Stimulated activated CD4-positive, alpha-beta T cell treated with anti-CD3 and anti-CD28 coated beads, TNF-alpha, amount 100 ng/mL, for 1 hour (primary cell): ENCODE measurements at places on chromosomes 4 and X.

DNA sequence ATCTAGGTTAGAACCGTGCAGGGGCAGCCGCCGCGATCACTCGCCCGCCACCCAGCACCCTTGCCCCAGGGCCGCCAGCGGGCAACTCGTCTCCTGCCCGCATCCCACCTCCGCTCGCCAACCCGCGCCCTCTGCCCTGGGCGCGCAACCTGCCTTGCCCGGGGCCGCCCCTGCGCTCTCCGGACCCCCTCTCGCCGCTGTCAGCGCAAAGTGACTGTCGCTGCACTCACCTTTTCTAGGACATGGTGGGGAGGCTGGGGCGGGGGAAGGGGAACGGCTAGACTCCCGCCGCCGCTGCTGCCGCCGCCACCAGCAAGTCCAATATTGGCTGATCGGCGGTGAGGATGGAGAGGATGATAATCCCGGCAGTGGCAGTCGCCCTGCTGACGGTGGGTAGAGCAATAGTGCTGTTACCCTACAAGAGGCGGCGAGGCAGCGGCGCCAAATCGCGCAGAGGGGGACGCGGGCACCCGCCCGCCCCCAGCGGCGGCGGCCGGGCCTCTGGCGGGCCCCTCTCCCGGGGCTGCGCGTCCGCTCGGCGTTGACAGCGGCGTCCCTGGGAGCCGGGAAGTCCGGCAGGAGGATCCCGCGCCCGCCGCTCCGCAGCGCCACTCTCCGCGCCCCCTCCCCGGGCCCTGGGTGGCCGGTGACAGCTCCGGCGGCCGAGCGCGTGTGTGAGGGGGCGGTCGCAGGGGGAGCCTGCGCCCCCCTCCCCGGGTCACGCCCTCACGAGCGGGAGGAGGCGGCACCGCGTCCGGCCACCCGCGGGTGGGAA, 2.3 kb upstream of the NR3C2 start:
- DNase-seq, result peak; percentile 15

DNA sequence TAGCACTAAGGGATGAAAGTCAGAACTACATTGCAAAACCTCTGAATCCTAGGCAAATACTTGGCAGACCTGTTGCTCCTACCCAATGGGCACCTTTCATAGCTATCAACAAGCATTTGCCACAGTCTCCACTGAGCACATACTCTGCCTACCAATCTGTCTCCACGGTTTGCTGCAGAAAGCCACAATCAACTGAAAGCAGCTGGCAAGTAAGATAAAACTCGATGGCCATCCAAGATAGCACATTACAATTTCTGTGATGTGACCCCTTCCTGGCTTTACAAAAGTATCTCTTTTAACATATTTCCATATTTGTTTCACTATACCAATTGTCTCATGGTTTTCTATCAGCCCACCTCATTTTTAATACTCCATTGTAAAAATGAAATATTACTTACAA, 1060.5 kb upstream of the INTU start:
- DNase-seq, result no peak

DNA sequence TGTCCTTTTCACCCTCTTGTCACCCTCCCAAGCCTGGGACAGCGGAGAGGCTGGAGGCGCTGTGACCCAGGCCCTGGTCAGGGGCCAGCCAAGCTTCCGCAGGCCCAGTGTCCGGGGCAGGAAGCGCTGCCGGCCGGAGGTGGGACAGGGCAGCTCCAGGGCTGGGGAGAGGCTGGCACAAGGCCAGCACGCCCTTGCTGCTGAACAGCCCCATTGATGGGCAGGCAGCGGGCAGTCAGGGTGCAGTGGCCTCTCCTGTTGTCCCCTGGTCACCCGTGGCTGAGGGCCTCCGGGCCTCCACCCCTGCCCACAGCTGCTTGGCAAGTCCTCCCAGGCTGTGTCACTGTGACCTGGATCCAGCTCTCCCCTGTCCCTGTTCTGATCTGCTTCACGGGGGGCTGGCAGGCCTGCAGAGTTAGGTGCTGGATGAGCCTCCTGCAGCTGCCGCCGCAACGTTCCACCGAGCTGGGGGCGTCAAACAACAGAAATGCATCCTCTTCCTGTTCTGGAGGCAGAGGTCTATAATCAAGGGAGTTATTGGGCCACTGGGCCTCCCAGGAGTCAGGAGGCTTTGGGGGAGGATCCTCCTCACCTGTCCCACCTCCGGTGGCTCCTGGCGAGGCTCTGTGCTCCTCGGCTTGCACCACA, 107.9 kb downstream of the PSAPL1 start:
- no peak for DNase-seq

DNA sequence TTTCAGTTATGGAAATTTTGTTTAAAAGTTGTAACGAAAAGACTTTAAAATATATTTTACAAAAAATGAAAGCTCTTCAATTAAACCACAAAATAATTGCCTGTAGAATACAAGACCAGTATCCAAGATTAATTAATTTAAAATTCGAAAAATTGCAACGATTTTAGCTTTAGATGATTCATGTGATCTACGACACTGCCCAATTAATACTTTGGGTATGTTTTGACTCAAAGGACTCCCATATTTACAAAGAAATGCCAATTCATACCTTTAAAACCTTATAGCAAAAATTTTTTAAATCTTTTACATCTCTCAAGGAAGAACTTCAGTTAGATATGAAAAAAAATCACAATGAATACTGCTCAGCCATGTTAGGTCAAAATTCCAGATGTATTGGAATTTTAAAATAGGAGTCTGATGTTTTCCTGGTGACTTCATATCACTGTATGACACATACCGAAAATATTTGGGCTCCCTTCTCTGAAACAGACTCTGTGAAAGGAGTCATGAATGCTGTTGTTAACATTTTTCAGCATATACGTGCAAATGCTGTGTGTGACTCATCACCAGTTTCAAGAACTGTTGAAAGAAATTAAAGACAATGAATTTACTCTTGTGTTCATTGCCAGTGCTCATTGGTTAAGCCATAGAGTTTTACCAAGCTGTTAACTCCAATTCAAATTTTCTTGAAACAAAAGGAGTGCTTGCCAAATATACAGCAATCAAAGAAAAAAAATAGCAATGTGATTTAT, 13.8 kb upstream of the SMS start:
- no peak for DNase-seq

- no peak for DNase-seq
These were observed 51.4 kb upstream of the SOD3 start for GRCh38 chr4:24743927-24744326.

GRCh38 chr4:138439143-138439581, 197.0 kb upstream of the SLC7A11 start:
- DNase-seq, result no peak

GRCh38 chrX:39910651-39911050, 187.1 kb downstream of the BCOR start:
- DNase-seq, result no peak

DNA sequence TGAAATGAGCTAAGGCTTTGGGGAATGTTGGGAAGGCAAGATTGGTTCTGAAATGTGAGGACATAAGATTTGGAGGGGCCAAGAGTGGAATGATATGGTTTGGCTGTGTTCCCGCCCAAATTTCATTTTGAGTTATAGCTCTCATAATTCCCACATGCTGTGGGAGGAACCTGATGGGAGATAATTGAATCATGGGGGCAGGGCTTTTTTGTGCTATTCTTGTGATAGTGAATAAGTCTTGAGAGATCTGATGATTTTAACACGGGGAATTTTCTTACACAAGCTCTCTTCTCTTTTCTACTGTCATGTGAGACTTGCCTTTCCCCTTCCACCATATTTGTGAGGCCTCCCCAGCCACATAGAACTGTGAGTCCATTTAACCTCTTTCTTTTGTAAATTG, 157.6 kb upstream of the C1QTNF7 start:
- DNase-seq, result no peak

DNA sequence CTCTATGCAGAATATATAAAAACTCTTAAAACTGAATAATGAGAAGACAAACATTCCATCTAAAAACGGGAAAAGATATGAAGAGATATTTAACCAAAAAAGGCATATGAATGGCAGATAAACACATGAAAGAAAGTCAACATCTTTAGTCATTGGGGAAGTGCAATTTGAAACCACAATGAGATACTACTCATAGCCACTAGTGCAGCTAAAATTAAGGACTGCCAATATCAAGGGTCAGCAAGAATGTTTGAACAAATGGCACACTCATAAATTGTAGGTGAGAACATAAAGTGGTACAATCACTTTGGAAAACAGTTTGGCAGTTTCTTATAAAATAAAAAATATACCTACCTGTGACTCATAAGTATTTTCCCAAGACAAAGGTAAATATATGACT, 534.9 kb upstream of the DIPK2B start:
- no peak for DNase-seq

DNA sequence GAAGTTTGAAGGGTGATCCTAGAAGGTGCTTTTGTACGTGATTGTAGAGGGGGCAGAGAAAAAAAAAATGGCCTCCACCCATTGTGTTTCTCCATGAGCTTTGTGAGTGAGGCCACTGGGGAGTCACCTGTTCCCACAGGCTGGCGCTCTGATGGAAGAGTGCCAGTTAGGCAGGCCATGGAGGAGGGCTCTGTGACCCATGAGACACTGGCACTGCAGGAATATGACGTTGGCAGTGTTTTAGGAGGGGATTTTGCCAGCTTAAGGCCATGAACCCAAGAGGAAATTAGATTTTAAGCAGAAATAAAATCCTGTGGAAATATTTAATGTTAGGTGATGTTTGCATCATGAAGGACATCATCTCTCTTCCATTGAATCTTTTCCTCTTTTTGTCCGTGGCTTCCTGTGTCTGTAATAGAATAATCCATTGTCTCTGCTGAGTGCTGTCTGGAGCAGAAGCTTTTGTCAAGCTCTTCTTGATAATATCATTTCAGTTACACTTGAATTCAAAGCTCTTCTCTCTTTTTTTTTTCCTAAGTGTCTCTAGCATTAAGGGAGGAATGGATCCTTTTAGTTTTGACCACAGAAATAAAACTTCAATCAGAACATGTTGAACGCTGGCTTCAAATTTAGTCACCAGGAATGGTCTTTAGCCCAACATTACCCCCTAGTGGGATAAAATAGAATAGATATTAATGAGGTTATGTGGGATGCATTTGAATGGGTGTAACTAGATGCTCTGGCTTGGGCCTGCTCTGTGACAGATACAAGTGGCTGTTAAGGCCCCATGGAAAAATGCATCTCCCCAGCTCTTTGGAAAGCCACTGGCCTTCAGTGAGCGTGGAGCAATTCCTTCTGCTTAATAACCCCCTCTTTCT, 41.0 kb upstream of the UCP1 start:
- DNase-seq, result no peak

DNA sequence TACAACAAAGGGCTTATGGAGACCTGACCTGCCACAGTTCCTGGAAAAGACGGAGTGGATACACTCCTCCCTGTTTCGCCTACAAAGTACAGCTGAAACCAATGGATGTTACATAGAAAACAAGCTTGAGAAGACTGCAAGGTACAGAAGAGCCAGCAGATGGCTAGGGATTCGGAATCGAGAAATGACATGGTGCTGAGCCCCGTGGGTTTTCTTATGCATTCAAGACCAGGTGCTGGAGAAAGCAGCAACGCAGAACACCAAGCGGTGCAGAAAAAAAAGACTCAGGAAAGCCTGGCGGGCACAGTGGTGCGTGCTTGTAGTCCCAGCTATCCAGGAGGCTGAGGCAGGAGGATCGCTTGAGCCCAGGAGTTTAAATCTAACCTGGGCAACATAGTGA, 13.8 kb downstream of the TIMM17B start:
- no peak for DNase-seq

DNA sequence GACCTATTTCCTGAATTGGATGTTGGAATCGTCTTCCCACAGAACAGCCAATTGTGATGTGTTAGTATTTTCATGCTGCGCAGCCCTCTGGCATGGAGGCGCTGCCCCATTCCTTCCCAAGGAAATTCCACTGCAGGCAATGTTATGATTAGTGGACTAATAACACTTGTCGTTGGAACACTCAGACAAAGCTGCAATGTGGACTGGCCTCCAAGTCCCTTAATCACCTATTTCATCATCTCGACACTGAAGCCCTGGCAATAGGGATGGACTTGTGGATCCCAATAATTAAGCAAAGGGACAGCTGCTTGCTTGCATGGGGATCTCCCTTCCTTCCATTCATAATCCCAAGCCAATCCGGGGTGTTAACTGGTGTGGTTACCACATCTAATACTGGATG, 78.8 kb upstream of the PLAC1 start:
- DNase-seq, result no peak

GRCh38 chr4:110372485-110372884, 103.5 kb upstream of the ENPEP start:
- DNase-seq, result no peak

GRCh38 chr4:102334624-102335023, 10.7 kb downstream of the SLC39A8 start:
- DNase-seq, result no peak

DNA sequence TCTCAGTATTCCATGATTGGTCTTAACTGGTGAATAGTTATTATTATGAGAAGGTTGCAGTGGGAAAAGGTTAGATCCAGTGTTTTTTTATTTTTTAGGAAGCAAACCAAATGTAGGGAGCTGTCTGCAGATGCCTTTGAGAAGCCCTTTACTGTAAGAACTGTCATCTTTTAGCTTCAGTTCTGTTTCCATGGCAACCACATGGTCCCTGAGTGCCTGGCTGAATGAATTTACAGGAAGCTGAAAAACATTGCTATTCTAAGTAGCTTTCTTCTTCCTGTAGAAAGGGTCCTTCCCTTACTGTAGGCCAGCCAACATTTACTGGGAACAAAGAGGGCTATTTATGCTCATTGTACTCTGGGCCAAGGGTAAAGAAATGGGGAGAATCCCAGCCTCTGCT, 103.3 kb downstream of the DCLK2 start:
- DNase-seq, result no peak

- DNase-seq, result no peak
These were observed 322.4 kb downstream of the ARHGAP10 start for GRCh38 chr4:148054275-148054674.

GRCh38 chr4:141455651-141456050, 180.7 kb upstream of the IL15 start:
- DNase-seq, result no peak

DNA sequence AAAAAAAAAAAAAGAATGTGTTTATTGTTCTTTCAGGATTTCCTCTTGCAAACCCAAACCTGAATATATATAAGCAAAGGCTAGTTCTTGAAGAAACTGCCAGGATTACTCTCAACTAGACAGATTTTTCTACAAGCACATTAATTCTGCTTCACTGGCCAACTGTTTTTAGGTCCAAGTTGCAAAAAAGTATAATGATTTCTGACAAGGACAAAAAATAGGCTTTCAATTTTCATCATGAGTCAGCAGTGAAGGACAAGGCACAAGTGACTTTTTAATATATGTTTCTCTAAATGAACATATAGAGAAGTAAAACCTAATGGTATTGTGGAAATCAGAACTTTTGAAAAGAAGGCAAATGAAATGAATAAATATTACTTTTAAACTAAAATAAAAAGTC, 73.7 kb downstream of the ELOVL6 start:
- DNase-seq, result no peak

DNA sequence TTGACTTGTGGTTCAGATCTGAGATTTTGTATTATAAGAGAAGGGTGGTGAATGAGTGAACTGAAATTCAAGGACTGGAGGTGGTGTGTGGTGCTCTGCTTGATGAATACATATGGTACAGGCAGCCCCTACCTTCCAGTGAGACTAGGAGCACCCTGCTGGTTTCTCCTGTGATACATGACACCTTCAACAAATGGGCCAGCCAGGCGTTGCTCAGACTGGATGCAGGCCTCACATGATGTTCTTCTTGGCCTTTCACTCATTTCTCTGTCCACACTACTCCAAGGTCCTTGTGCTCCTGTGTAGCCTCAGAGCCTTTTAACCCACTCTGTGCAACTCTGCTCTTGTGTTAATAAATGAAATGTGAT, 67.2 kb downstream of the FNIP2 start:
- DNase-seq, result no peak
